ENCODE measurements at places on chromosomes 11 and 22. TPM values are rescaled to one million over a fixed set of nuclear protein-coding genes. Genes with fewer than 3 reads are reported as not detected.
A peak's percentile ranks its signal among the peaks of the same experiment; 100 is the strongest.

The SAA1 gene
- total RNA-seq: 24.1 TPM

GRCh38 chr11:8225589-8226036 lies 38.1 kb downstream of the LMO1 start:
- H3K4me3 ChIP-seq: no peak overlapping the region
- no peaks in the 10 kb centered on the region for H3K27me3 ChIP-seq
- DNase-seq: peak; percentile 67
- no peaks in the 10 kb centered on the region for H3K4me1 ChIP-seq

GRCh38 chr11:73158356-73159051 lies 16.4 kb upstream of the FCHSD2 start:
- no peak for DNase-seq
- no peak overlapping the region for H3K4me3 ChIP-seq
- H3K4me1 ChIP-seq: peaks cover 24% of the 10 kb centered on the region
- H3K36me3 ChIP-seq: no peaks in the 10 kb centered on the region
- no peaks in the 10 kb centered on the region for H3K27me3 ChIP-seq
- H3K27ac ChIP-seq: peak overlapping the region; percentile 57

The INS gene
- total RNA-seq: not detected

GRCh38 chr11:93020248-93021046 lies 51.0 kb downstream of the MTNR1B start:
- no peak overlapping the region for H3K4me3 ChIP-seq
- H3K27me3 ChIP-seq: no peaks in the 10 kb centered on the region
- no peak overlapping the region for H3K27ac ChIP-seq
- H3K4me1 ChIP-seq: no peaks in the 10 kb centered on the region
- no peak for DNase-seq

DNA sequence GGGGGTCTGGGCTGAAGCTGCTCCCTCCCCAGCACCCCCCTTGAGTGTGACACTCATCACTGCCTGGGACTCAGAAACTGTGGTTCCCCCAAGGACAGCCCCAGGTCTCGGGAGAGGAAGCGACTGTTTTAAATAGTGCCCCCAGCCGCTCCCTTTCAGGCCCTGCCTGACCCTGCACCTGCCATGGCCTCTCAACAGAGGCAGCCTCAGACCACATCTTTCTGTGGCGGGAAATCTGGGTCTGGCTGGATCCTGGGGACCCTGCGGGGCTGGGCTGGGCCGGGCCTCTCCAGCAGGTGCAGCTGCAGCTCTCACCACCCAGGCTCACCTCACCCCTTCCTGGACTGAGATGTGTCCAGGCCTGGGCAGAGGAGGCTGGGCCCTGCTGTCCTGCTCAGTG lies 3.7 kb upstream of the IGLL1 start:
- no peaks in the 10 kb centered on the region for H3K36me3 ChIP-seq
- no peaks in the 10 kb centered on the region for H3K4me1 ChIP-seq
- H3K27ac ChIP-seq: no peak overlapping the region
- peak; percentile 60 for DNase-seq

DNA sequence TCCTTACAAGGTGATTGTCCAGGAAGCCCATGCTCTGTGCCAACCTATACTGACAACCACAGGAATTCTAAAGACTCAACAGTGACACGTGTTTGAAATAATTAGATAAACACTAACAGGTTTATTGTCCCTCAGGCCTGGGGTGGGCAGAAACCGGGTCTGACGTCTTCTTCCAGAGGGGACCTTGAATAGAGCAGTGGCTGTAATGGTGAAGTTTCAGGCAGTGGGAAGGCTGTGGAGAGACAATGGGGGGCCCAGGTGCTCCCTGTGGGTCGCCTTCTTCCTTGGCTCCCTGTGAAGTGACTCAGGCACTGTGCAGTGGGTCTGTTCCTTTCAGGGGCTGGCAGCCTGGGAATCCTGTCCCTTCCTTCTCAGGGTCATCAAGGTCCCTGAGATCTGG lies 54.6 kb downstream of the OTOG start:
- DNase-seq: no peak
- H3K4me1 ChIP-seq: no peaks in the 10 kb centered on the region
- H3K4me3 ChIP-seq: no peak overlapping the region
- no peak overlapping the region for H3K27ac ChIP-seq
- no peaks in the 10 kb centered on the region for H3K36me3 ChIP-seq

The SLC22A12 gene
- not detected for total RNA-seq

DNA sequence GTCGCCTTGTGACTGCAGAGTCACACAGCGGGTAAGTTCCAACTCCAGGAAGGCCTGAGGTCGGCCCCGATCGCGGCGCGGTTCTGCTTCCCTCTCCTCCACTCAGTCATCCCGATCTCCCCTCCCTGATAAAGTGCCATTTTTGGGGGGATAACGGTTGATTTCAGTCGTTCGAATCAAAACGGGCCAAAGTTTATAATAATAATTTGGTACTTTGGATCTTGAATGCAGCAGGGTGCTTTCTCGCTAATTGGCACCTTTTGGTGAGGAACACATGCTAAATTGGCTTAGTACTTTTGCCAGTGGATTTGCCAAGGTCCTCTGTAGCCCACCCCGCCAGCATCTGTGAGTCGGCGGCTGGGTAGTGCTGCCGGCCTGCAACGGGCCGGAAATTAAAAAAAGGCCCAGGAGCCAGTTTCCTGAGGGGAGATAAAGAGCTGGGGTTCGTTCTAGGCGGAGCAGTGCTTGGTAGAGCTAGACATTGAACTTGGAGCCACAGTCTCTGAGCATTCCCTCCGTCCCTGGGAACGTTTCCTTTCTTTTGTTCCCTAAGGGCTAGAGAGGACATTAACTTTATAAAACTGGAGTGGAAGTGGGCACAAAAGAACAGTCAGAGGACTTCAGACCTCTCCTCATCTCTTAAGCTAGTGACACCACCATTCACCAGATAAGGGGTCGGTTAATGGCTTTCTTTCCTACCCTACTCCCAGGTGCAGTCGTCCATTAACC lies 997 bp downstream of the UBE2L3 start:
- peak overlapping the region; percentile 93 for H3K4me3 ChIP-seq
- no peaks in the 10 kb centered on the region for H3K36me3 ChIP-seq
- peaks cover 57% of the 10 kb centered on the region for H3K4me1 ChIP-seq
- no peaks in the 10 kb centered on the region for H3K27me3 ChIP-seq

Data from upper lobe of left lung (tissue), 6 donors.